Right renal cortex interstitium (tissue), 3 donors: ENCODE measurements at places on chromosomes 11 and 22. TPM values are rescaled to one million over a fixed set of nuclear protein-coding genes. Genes with fewer than 3 reads are reported as not detected.

DNA sequence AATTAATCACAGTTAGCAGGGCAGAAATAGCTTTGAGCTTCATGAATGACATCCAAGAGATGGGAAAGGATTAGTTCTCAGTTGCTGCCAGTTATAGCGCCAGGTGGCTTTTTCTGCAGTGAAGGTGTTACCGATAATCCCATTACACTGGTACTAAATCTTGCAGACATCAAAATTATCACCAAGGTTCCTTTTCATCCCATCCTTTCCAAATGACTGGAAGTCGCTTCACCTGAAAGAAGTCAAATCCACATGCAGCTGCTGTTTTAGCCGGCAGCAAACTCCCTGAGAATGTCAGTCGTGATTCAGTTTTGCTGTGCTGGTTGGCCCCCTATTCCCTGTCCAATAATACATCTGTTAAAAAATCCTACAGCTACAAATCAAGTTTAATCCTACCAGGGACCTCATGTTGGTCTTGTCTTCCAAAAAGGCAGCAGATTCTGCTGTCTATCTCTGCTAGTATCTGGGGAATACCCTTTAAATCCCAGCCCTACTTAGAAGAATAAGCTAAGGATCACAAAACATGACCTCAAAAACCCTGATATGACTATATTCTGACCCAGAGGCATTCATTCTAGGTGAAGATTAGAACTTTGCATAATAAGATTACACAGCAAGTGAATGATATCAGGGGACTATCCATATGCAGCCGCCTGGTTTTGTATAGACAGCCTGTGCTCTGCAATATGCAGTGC lies 31.7 kb downstream of the IMMP1L start:
- no peak for DNase-seq

GRCh38 chr11:64344787-64345186 lies 4.8 kb downstream of the CCDC88B start:
- no peak for DNase-seq

The GDPD4 gene
- polyA plus RNA-seq, result not detected

The TSPAN18 gene
- polyA plus RNA-seq, result 46.2 TPM

DNA sequence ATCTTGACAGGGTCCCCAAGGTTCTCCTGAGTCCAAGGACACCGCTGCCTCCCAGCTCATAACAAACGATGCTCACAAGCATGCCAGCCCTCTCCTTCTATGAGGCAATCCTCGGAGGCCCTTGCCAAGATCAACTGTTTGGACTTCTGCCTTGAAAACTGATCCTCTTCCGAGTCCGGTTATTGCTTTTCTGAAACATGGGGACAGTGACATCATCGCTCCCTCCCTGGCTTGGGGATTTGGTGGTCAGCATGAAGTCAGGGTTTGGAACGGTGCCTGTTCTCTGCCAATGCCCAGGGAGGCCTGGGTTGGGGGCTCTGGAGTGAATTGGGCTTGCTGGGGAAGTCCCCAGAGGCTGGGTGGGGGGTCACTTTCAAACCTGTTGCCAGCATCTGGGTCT lies 149.3 kb downstream of the FBXO7 start:
- no peak for DNase-seq

DNA sequence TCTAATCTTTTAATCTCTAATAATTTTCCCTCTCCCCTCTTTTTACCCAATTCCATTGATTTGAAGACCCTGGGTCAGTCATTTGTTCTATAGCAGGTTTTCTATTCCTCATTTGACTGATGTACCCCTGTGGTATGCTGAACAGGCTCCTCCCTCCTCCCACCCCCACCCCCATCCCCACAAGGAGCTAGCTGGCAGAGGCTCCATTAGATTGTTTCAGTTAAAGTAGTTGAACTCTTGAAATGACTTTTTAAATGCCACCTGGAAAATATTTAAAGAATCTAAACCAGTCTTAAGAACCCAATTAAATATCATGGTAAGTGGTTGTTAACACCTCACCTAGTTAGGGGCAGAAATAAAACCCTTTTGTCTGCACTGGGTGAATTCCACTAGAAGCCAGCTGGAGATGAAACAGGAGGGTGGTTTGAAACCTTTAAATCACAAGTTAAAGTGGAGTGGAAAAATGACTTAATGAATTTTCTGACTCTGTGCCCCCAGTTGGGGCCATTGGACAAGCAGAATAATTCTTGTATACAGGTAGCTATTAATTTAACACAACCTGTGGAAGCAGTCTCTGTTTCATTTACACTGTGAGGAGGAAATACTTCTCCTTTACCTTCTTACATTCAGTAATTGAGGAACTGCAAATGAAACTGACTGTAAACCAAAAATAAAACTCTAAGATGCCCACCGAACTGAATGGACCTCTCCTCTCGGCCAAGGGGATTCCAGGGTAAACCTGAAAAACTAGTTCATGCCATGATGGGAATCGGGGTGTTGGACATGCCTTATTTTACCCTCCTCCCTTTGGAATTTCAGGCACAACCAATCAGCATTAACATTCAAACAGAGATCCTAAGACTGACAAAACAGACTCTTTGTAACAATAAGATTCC lies 30.7 kb downstream of the PRR5L start:
- DNase-seq, result no peak

The HOATZ gene
- 0.13 TPM for polyA plus RNA-seq

- DNase-seq, result no peak
These were observed 62.7 kb downstream of the MICAL2 start for GRCh38 chr11:12173111-12173510.

The RAB39A gene
- 0.46 TPM for polyA plus RNA-seq

The SLC22A25 gene
- not detected for polyA plus RNA-seq

- DNase-seq, result no peak
These were observed 111.8 kb downstream of the PDE2A start for GRCh38 chr11:72562431-72562830.

GRCh38 chr22:46103181-46103580 lies 47.1 kb upstream of the PPARA start:
- no peak for DNase-seq

GRCh38 chr11:120625565-120625964 lies 114.0 kb downstream of the GRIK4 start:
- DNase-seq, result no peak

The OR5T2 gene
- polyA plus RNA-seq, result not detected
